Hematopoietic multipotent progenitor cell treated with erythropoietin and hydrocortisone succinate and interleukin-3 and kit ligand, for 6 days (in vitro differentiated cells): ENCODE measurements at places on chromosomes 12 and 14.

GRCh38 chr14:101070540-101071492 is 167.3 kb upstream of the RTL1 start:
- no peak for DNase-seq

- no peak for DNase-seq
These were observed 15.5 kb upstream of the PLA2G1B start for GRCh38 chr12:120343039-120343537.

GRCh38 chr12:68305278-68305677 is 26.9 kb downstream of the MDM1 start:
- no peak for DNase-seq

DNA sequence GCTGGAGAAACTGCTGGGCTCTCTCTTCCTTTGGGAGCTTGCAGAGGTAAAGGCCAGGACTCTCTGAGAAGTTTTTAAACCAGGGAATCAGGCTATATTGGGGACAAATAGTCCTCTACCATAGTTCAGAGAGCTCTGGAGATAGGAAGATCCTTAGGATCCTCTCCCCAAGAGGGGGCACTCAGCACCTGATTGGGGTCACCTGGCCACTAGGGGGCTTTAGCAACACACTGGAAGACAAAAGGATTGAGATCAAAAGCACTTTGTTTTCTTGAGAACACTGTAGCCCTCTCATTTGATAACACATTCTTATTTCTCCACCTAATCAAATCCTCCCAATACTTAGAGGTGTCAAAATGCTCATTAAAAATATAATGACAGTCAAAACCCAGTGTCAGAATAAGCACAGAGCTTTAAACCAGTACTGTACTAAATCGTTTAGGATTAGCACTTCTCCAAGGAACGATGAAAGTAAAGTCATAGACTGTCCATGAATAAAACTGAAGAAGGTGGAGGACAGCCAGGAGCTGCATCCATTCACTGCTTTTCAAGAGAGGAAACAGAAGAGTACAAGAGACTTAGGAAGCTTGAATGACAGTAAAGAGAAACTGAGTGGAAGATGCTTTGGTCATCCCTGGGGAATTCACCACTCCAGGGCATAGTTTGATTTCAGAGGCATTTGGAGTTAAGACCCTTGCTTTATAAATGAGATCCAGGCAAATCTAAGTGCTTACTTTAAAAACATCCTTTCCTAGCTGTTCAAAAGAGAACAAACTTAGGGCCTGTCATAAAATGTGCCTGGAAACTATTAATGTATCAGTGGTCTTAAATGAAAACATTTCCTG is 26.5 kb downstream of the BMP4 start:
- DNase-seq: peak; percentile 12

GRCh38 chr14:106518054-106518943 is 991.9 kb downstream of the TMEM121 start:
- DNase-seq: peak; percentile 58

DNA sequence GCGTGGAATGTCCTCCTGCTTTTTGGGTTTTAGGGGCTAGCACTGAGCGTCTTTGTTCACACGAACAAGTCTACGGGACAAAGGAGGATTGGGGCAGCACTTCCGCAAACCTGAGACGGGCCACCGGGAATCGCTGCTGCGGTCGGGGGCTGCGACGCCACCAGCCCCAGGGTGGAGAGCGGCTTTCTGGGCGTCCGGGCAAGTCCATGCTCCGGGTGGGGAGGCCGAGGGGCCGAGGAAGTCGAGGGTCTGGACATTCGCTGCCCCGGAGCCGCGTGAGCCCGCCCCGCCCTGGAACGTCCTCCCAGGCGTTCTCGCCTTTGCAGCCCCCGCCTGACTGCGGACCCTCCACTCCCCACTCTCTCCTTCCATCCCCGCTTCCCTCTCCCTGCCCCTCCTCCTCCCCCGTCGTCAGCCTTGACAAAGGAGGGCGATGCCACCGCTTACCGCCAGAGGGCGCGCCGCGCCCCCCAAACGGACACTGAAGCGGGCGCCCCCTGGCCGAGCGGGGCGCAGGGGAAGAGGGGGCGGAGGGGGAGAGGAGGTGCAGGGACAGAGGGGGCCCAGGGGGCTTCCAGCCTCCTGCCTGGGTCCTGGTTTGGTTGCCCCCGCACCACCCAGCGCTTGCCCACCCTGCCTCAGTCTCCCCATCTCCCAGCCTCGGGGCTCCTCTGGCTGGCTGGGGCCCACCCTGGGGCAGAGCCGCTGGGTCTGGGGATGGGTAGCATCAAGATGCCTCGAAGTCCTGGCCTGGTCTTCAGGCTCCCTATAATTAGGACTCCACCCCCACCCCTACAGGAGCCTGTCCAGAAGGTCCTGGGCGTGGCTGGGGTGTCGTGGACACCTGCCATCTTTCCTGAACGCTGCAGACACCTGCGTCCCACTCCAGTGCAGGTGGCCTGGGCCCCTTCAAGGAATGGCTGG is 39.1 kb upstream of the INF2 start:
- peak; percentile 74 for DNase-seq

- DNase-seq: no peak
These were observed 11.1 kb upstream of the FBRSL1 start for GRCh38 chr12:132478845-132479244.

DNA sequence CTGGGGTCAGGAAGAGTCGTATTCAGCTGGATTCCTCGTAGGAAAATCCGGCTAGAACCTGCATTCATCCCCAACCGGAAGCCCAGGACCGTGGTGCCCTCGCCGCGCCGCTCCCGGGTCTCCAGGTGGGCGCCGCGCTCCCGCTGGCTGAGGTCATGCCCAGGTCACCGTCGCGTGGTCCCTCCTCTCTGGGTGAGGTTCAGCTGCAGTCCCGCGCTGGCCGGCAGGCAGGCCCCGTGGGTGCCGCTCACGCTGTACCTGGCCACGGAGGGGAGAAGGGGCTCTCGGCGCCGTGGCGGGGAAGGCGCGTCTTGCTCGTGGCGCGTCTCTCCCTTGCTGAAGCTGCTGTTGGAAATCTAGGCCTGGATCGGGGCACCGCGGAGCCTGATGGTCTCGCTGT is 44.5 kb downstream of the LRTM2 start:
- no peak for DNase-seq

DNA sequence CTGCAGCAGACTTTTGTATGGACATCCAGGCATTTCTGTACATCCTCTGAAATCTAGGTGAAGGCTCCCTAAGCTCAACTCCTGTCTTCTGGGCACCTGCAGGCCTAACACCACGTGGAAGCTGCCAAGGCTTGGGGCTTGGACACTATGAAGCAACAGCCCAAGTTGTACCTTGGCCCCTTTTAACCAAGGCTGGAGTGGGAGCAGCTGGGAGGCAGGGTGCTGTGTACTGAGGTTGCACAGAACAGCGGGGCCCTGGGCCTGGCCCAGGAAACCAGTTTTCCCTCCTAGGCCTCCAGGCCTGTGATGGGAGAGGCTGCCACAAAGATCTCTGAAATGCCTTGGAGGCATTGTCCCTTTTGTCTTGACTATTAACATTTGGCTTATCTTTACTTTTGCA is 214.4 kb upstream of the LRIG3 start:
- DNase-seq: no peak

DNA sequence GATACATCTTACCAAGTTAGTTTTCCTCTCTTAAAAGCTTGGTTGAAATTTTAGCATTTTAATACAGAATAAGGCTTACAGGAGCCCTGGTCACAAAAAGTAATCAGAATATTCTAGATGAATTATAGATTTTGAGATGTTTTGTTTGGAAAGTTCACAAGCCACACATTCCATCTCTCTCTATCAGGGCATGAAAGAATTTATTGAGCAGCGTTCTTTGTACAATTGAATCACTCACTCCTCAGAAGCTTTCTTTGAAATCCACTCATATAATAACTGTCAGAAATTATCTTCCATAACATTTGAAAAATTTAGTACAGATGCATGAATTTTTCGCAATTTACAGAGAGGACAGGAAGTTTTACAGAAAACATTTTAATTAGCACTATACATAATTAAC is 938.6 kb upstream of the MDGA2 start:
- no peak for DNase-seq

GRCh38 chr12:107631715-107632114 is 53.9 kb upstream of the PWP1 start:
- no peak for DNase-seq

DNA sequence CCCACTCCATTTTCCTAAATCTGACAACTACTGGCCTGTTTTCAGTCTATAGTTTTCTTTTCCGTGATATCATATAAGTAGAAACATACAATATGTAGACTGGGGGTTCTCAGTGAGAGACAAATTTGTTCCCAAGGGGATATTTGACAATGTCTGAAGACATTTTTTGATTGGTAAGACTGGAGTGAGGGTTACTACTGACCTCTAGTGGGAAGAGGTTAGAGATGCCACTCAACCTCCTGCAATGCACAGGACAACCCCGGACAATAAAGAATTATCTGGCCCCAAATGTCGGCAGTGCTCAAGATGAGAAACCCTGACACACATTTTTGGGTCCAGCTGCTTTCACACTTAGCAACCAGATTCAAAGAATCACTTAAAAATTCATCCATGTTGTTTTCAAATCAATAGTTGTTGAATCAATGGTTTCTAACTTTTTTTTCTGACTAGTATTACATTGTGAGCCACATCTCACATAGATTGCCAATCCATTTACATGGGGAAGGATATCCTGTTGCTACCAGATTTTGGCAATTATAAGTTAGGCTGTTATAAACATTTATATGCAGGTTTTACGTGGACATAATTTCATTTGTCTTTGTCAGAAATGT is 307.1 kb downstream of the RPL10L start:
- peak; percentile 71 for DNase-seq

GRCh38 chr12:14416658-14417057 is 51.2 kb downstream of the ATF7IP start:
- DNase-seq: peak; percentile 76

GRCh38 chr12:125324861-125325490 is 259.7 kb downstream of the AACS start:
- DNase-seq: no peak

GRCh38 chr12:62632411-62632918 is 165.8 kb downstream of the MON2 start:
- DNase-seq: peak; percentile 43

- no peak for DNase-seq
These were observed 5.8 kb upstream of the MRPL42 start for GRCh38 chr12:93461503-93461902.

DNA sequence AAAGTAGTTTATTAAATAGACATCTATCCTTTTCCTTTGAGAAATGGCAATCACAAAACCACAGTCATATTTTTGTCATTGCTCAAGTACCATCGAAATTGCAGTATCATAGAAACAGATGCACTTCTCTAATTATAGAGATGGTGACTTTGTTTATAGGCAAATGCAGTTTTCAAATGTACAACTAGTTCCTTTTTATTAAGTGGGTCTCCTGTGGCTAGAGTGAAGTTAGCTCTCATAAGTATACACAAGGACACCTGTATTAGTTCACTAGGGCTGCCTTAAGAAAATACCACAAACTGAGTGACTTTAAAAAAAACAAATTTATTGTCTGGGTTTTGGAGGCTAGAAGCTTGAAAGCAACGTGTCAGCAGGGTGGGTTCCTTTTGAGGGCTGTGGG is 62.8 kb downstream of the OTOGL start:
- no peak for DNase-seq

DNA sequence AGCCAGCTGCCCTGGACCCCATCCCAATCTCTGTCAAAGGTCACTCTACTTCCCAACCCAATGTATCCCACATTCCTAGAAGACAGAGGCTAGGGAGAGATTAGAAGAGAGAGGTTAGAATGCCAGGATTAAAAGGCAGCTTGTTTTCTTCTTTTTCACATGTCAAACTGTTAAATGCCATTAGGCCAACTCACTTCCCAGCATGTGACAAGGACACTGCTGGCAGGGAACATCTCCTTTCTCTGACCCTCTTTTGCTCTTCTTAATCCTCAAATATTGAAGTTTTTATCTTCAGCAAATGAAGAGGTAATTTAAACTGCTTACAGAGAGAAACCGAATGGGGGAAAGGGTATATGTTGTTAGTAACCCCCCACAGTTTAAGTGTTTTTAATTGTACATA is 89.1 kb downstream of the BBS10 start:
- DNase-seq: no peak

DNA sequence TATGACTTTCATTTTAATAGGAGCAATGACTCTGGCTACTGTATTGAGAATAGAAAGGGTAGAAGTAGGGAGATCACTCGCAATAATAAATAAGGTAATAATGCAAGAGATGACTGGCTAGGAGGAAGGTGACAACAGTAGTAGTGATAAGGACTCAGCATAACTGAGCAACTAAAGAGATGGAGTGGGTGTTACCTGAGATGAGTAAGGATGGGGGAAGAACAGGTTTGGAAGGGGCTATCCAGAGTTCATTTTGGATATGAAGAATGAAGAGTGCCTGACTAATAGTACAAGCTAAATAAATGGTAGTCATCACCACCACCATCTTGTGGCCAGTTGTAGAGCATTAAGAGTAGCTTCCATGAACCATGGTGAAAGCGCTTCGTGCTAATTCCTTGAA is 101.1 kb downstream of the RPS6KA5 start:
- DNase-seq: no peak

DNA sequence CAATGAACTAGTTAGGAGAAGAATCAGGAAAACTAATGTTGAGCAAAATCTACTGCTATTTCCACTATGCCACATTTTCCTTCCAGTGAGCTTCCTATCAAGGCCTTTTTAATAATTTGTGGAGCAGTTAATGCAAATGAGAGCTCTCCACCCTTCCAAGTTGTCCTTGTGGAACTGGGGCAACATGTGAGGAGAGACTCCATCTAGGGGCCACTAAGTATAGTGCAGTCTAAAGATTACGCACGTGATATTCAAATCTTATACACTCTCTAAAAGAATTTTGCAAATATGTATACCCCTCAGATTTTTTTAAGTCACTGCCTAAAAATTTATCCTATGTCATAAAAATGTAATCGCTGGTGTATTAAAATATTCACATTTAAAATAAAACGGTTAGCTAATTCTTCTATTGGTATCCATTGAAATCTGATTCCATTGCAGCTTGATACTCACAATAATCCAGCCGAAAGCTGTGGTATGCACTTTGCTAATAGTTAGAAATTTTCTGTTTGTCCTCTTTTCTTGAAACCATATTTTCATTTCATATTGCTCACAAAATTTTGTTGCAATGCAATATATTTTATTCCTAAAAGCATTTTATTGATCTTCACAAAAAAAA is 100.1 kb downstream of the PAH start:
- peak; percentile 60 for DNase-seq
